Stimulated activated CD4-positive, alpha-beta T cell treated with anti-CD3 and anti-CD28 coated beads, TNF-alpha, amount 100 ng/mL, for 48 hours (primary cell): ENCODE measurements at places on chromosomes 1 and 21.

DNA sequence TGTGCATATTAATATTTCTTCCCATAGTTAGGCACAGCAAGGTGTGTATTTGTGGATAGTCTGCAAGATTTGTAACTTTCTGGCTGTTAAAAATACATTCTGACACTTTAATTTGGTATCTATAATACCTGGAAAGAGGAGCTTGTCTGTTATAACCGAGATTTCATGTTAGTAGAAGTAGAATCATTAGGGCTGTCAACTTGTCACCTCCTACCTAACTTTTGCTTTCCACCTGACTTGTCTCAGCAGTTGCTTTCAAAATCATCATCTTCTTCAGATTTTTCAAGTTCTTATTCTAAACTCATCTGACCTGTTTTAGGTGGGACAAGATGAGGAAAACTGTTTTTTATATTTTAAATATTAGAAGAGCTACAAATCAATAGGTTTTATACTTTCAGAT is 11.0 kb downstream of the RWDD3 start:
- DNase-seq, result no peak

DNA sequence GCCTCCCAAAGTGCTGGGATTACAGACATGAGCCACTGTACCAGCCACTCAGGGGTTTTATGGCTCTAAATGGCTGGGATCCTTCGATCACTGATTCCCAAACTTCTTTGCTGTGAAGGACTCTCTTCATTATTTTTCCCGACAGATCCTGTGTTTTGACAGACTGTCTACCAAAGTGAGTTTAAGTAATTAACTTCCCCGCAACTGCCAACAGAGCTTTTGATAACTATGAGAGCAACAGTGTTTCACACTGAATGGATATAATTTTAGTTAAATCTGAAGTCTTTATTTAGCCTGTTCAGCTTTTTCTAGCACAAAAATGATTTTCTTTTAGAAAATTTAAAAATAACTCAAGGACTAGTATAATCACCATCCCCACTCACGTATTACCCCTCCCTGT is 12.6 kb upstream of the RABIF start:
- DNase-seq, result no peak

GRCh38 chr1:151001602-151002001 is 5.1 kb downstream of the MINDY1 start:
- DNase-seq, result no peak

GRCh38 chr1:195328681-195329080 is 1279.6 kb downstream of the KCNT2 start:
- DNase-seq, result no peak

DNA sequence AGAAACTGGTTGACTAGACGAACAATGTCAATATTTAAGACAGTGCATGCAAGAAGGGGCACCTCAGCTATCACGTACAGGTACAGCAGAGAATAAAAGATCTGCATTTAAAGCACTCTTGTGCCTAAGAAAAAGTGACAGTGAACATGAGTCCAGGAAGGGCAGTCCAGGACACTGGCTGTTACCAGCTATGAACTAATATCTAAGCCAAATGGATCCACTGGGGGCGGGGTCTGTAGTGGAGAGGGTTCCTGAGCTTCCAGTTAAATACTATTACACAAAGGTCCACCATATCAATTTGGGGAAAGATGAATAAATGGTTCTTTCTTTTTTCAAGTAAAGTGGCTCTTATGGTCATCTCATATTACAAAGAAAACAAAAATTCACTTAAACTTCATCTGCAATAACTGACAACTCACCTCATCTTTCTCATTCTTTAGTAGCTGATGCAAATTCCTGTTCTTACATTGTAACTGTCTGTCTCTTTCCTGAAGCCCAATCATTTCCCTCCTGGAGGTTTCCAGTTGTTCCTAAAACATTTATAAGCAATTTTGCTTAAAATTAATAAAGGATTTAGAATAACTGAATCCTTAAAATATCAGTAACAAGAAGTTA is 24.5 kb downstream of the SSX2IP start:
- DNase-seq, result no peak

GRCh38 chr1:46714976-46715375 is 3.9 kb downstream of the EFCAB14 start:
- no peak for DNase-seq
